Activated CD4-positive, alpha-beta T cell treated with anti-CD3 and anti-CD28 coated beads, Interleukin-2, amount 10 ng/mL, durations not matched to agents 7 days and 5 days (primary cell): ENCODE measurements at places on chromosomes 11 and 22.

DNA sequence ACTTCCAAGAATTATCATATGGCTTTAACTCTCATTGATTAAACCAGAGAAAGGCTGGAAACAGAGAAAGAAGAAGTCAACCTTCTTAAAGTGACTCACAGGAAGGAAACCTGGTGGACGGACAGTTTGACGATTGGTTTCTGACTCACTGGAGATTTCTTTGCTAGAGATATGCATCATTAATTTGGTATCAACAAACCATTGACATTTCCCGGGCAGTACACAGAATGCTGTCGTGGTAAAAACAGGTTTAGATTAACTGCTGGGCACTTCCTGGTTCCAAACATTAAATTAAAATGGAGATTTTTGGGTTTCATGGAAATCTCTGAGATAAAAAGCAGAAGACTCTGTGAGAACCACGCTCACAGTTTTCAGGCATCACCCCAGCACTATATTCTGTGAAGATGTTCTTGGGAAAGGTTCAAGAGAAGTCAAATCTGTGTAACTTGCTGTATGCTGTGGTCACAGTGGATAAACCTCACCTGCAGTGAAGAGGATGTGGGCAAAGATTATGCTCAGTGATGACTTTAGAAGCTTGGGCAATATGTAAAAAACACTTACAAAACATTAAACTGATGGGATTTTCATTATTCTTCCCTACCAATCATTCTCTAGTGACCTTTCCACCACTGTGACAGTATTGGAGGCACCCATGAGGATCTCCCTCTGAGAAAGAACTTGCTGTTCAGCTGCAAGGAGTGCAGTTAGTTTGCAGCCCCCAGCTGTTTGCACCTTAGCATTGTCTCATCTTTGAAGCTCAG lies 61.1 kb upstream of the CD44 start:
- peak; percentile 80 for DNase-seq

GRCh38 chr22:32803738-32804435 lies 2.4 kb downstream of the TIMP3 start:
- no peak for DNase-seq

- DNase-seq = peak; percentile 26
Observed at GRCh38 chr11:13339195-13340153, 61.9 kb downstream of the BMAL1 start.

DNA sequence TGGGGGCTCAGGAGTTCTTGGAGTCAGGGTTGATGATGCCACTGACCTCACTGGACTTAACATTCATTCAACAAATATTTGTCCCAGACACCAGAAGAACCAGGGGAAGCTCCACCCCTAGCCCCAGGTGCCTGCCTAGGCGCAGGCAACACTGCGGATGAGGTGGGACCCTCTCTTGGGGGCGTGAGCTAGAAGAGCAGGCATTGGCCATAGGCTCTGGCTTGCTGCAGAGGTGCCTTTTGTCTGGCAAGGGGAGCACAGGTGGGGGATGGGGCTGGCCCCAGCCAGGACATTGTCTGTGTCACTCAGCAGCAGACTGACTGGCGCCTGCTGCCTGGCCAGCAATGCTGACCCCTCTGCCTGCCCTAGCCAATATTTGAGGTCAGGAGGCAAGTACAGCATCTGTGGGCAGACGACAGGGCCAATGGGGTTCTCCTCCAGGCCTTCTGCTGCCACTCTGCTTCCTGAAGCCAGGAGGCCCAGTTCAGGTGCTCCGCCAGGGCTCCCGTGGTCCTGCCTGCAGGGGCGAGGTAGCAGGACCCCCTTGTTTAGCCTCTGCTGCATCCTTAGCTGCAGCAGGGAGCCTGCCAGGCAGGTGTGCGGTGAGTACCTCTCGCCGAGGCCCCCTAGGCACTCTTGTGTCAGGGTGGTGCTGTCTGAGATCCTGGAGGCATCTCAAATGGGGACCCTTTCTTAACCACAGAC lies 4.0 kb downstream of the LINC01488 start:
- no peak for DNase-seq

DNA sequence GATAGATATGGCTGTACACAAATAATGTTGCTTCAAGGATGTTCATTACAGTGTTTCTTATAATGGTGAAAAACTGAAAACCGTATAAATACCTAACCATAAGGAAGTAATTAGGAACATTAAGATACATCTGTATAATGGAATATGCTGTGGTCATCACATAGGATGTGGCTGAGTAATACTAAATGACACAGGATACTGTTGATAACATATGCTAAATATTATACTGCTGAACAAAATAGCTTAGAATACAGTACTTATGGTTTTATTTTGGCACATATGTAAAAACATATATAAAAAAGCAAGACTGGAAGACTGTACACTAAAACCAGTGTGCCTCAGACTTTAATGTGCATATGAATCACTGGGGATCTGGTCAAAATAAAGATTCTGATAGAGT lies 43.8 kb downstream of the FBXO7 start:
- DNase-seq = no peak
